ENCODE measurements at places on chromosomes 7 and 10.
A peak's percentile ranks its signal among the peaks of the same experiment; 100 is the strongest.

DNA sequence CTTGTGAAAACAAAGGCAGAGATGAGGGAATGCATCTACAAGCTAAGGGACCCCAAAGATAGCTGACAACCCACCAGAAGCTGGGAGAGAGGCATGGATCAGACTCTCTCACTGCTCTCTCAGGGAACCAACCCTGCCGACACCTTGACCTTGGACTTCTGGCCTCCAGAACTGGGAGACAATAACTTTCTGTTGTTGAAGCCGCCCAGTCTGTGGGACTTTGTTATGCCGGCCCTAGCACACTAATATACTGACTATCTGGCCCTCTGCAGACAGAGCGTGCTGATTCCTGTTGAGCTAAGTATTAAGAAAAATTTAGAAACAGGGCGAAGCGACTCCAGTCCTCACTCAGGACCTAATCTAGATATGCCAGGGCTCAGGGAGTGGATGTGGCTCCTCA is 144.3 kb upstream of the TCF7L2 start:
- no peak for DNase-seq

- DNase-seq, result no peak
Measured at GRCh38 chr10:47225219-47225927, 74.6 kb upstream of the GDF10 start.

- no peak for DNase-seq
Measured at GRCh38 chr7:77553123-77553522, 16.0 kb downstream of the PTPN12 start.

- DNase-seq, result peak; percentile 82
Measured at GRCh38 chr7:114414156-114415063, at the start of gene FOXP2. Gene FOXP2, plus strand, starts transcription at chr7:114414815. Its CDS starts 11,697 bp downstream, at chr7:114426512.

- no peak for DNase-seq
Measured at GRCh38 chr10:90964781-90965465, 44.0 kb upstream of the ANKRD1 start.

- no peak for DNase-seq
Measured at GRCh38 chr10:86443069-86443468, 76.5 kb upstream of the GRID1 start.

- no peak for DNase-seq
Measured at GRCh38 chr10:72335394-72336258, 19.1 kb downstream of the DNAJB12 start.

DNA sequence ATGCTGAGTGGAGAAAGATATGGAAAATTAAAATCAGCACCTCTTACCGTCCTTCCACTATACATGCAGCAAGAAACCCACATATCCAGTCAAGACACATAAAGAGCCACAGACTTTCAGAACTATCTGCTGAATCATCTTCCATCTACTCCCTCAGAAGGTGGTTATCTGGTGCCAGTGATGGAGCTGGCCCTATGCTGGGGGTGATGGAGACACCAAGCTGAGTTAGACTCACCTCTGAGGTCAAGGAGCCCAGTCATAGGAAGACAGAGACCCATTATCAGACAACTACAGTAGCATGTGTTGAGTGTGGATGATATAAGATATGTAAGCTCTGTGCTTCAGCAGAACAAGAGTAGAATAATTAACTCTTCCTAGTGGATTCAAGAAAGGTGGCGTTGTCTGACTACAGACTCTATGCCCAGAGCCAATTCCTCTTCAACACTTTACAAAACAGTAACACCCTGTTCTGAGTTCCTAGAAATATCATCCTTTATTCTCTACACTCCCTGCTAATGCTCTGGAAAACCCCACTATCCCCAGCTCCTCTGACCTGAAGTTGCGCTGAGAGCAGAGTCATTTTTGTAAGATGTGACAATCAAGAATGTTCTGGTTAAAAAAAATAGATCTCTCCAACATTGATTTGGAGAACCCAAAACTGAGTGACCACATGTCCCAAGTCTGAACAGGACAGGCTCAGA is 14.3 kb downstream of the CYP3A5 start:
- no peak for DNase-seq

- peak; percentile 69 for DNase-seq
Measured at GRCh38 chr7:134129856-134130523, 2.9 kb downstream of the LRGUK start.

- DNase-seq, result no peak
Measured at GRCh38 chr10:107616463-107617410, 452.2 kb upstream of the SORCS1 start.

DNA sequence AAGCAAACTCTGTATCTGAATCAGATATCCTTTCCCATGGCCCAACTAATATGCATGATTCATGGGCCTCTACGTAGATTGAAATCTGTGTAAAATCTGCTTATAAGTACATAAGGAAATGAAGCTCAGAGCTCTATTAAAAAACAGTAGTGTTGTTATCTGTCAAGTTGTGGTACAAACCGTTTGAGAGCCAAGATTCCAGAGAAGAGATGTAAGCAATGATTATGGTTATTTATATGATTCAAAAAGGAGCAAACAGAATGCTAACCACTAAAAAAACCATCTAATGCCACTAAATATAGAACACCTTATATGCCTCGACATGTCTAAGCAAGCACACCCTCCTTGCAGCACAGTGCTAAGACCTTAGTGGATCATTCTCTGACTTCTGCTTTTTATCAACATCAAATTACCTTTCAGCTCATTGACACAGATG is 26.6 kb downstream of the RPP38 start:
- no peak for DNase-seq

- no peak for DNase-seq
Measured at GRCh38 chr10:114393482-114393881, 10.8 kb downstream of the AFAP1L2 start.

DNA sequence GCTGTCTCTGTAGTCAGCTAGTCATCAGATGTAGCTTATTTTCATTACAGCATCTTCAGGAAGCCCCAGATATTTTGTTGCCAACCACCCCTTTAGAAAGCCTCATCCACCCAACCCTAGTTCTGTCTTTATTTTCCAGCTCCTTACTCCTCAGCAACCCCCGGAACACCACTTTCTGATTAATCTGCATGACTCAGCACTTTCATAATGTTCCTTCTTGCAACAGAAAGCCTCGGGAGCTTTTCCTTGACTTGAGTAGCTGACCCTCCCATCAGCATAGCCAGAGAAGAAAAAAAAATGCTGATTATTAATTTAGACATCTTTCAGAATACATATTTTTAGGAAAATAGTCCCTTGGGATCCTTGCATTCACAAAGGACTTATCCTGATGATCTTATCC is 244.0 kb upstream of the CXCL12 start:
- no peak for DNase-seq

DNA sequence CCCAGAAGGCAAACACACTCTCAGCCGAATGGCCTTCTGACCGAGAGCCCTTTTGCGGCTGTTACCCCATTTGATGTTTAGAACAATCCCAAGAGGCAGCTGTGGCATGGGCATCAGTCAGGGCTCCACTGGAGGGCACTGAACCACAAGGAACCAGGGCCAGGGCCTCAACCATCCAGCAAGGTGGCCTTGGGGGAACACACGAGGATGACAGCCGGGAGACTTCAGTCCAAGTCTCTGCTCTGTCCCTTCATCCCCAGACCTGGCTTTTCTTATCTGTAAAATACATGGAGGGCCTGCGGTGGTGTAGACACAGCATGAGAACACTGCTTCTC is 63.6 kb upstream of the INSIG1 start:
- no peak for DNase-seq

DNA sequence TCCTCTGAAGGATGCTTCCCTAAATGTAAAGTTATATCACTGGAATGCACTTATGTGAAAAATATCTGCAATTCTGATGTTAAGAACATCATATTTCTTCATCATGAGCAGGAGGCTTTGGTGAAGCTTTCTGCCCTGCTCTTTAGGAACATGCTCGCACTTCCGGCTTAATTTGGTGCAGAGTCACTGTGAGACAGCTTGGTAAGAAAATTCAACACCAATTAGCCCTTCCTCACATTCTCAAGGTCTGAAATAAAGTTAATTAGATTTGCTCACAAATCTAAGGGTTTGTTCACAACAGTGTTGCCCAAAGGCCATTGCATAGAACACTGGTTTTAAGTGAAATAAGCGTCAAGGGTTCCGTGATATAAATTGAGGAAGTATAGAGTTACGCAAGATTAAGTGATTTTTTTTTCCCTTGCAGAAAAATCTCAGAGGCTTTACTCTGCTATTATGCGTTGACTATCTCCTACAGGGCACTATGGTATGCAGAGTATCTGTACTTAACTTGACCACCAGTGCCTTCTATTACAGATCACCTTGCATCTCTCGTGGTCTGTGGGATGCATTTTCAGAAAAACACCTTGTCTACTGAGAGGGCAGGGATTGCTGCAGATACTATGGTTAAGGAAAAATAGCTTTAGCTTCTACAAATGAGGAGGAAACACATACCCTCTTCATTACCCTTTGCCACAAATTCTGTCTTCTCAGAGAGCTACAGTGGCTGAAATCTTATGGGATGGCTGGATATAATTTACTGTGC is 953.9 kb downstream of the TYW1 start:
- peak; percentile 12 for DNase-seq

GRCh38 chr7:2687338-2687869 is 598 bp upstream of the AMZ1 start:
- no peak for DNase-seq

DNA sequence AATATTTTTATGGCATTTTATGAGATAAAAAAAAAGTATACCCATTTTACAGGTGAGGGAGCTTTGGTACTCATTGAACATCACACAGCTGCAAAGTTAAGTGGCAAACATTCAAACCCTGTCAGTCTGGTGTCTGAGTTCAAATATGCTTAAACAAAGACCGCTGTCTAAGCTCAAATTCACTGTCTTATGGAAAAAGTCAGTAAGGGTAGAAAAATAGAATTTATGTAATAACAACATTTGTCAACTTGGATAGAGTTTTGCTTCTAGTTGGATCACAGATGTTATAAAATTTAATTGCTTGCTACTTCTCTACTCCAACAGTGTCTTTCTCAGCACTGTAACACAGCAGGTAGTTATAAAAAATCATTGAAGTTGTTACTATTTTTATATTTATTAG is 161.7 kb upstream of the CSTF2T start:
- no peak for DNase-seq

DNA sequence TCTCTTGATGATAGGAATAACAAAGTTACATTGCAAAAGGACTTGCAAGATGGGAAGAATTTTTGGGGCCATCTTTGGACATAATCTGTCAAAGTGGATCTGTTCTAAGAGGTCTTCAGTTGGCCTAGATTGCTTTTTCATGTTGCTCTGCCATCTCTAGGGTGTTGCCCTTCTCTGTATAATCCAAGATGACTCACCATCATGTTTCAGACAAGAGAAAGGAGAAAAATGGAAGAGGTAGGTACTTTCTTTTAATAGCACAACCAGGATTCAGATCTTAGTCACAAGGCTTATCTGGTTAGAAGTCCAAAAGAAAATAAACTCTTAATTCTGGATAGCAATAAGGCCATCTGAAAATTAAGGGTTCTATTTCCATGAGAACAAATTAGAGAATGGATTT is 38.7 kb upstream of the FOXP2 start:
- no peak for DNase-seq

DNA sequence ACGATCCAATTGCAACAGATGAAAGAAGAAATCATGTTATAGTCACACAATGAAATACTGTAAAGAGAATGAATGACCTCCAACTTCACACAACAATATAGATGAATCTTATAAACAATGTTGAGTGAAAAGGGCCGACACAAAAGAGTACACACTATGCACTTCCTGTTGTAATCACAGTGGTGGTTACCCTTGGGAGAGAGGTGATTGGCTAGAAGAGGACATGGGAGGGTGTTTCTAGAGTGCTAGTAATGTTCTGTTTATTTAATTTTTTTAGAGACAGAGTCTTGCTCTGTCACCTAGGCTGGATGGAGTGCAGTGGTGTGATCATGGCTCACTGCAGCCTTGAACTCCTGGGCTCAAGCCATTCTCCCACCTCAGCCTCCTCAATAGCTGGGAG is 82.5 kb downstream of the NDUFB2 start:
- DNase-seq, result no peak

DNA sequence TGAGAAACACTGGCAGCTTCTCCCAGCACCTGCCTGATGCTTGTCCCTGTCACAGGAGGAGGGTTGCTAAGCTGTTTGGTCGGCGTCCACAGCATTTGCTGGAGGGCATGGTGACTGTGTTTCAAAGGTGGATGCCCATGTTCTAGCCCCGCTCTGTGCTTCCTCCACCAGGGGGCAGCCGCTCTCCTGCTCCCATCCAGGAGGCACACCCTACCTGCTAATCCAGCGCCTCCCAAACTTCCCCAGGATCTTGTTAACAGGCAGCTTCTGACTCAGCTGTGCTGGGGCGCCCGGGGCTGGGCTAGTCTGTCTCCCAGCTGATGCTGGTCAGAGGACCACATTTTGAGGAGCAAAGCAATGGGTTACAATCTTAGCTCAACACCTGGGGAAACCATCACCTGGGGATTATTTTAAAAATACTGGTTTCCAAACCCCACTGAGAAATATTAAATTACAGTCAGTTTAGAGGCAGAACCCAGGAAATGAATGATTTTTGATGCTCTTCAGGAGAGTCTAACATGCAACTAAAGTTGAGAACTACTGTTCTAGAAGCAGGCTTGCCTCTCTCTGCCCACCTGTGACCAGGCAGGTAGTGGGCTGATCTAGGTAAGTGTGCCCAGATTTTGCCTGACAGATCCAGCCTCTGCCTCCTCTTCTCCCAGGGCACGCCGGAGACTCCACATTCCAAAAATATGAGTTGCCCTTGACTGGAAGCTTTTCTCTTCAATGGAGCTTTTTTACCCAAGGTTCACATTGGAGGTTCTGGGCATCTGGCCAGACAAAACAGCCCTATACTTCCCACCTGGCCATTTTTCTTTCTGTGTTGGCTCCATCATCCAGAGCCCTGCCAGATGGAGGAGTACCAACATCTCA is 92.7 kb upstream of the GPR26 start:
- no peak for DNase-seq

DNA sequence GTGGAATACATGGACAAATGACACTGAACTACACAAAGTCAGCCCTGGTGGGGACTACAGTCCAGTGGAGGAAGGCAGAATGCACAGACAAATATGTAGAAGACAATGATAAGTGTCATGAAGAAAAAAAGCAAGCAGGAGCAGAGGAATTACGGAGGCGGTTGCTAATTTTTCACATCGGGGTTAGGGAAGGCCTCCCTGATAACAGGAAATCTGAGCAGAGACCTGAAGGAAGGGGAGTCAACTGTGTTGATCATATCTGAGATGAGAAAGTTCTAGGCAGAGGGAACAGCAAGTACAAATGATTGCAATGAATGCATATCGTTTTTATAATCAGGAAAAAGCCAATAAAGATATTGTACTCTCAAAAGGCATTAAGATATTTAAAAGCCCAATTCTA is 14.0 kb downstream of the KIAA1549 start:
- DNase-seq, result no peak

- no peak for DNase-seq
Measured at GRCh38 chr7:140901941-140902302, 22.8 kb downstream of the BRAF start.

DNA sequence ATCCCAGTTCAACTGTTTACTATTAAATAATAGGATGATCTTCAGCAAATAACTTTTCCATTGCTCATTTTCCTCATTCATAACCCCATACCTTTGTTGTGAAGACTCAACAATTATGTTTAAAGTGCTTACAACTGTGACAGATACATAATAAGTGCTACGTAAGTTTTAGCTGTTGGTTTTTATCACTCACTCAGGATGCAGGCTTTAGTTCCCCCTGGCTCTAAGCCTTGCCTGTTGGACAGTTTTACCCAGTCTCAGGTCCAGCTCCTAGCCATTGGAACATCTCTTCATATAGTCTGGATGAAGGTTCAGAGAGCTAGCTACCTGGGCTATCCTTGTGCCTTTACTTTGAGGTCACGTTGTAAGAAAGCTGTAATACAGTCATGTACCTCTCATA is 353.2 kb downstream of the CRPPA start:
- DNase-seq, result no peak

Measured in brain (organoid and tissue), 16 donors.